ENCODE measurements at places on chromosomes 5 and 9. TPM values are rescaled to one million over a fixed set of nuclear protein-coding genes. Genes with fewer than 3 reads are reported as not detected.

The MAP1B gene
- total RNA-seq, result 305 TPM

The BAAT gene
- not detected for total RNA-seq

The MELK gene
- total RNA-seq, result 87.8 TPM

The GARIN3 gene
- not detected for total RNA-seq

The IFNA21 gene
- not detected for total RNA-seq

The SPINK6 gene
- total RNA-seq, result not detected

The LCN1 gene
- not detected for total RNA-seq

The SLC28A3 gene
- 0.58 TPM for total RNA-seq

The RNF183 gene
- total RNA-seq, result not detected

The TAF11L8 gene
- not detected for total RNA-seq

The ZDHHC12 gene
- total RNA-seq, result 106 TPM

The ADAMTS16 gene
- total RNA-seq, result under 0.01 TPM

The APC gene
- 15.2 TPM for total RNA-seq

The CACNA1B gene
- 0.07 TPM for total RNA-seq

The HRCT1 gene
- total RNA-seq, result not detected

The OR13C3 gene
- total RNA-seq, result not detected

The NRG2 gene
- total RNA-seq, result 0.43 TPM

The TRIM36 gene
- total RNA-seq, result 4.8 TPM

The FAM174A gene
- total RNA-seq, result 12.9 TPM

The OR1J4 gene
- total RNA-seq, result not detected

The GFI1B gene
- total RNA-seq, result not detected

The FAXDC2 gene
- 0.52 TPM for total RNA-seq

The ZFAND5 gene
- 105 TPM for total RNA-seq

The TNFSF8 gene
- not detected for total RNA-seq

The HMCN2 gene
- not detected for total RNA-seq

The PCDHA11 gene
- total RNA-seq, result not detected

The PCDHA4 gene
- not detected for total RNA-seq

The NR2F1 gene
- total RNA-seq, result 14.8 TPM

The ARID3C gene
- total RNA-seq, result not detected

The PLAA gene
- 26.8 TPM for total RNA-seq

The LCP2 gene
- total RNA-seq, result not detected

The TRIM7 gene
- 2.7 TPM for total RNA-seq

The CNTNAP3B gene
- 10.3 TPM for total RNA-seq

The GHR gene
- total RNA-seq, result 0.17 TPM

The FBP2 gene
- total RNA-seq, result not detected

The SPTAN1 gene
- 193 TPM for total RNA-seq

The CATSPER3 gene
- 0.29 TPM for total RNA-seq

The PAEP gene
- not detected for total RNA-seq

The GAPT gene
- not detected for total RNA-seq

The SOWAHA gene
- 0.22 TPM for total RNA-seq

The RMND5B gene
- 31.5 TPM for total RNA-seq
